ENCODE measurements at places on chromosomes 4 and X.
A peak's percentile ranks its signal among the peaks of the same experiment; 100 is the strongest.

- DNase-seq = peak; percentile 1
Measured at GRCh38 chr4:14379183-14379582, 623.1 kb upstream of the CPEB2 start.

DNA sequence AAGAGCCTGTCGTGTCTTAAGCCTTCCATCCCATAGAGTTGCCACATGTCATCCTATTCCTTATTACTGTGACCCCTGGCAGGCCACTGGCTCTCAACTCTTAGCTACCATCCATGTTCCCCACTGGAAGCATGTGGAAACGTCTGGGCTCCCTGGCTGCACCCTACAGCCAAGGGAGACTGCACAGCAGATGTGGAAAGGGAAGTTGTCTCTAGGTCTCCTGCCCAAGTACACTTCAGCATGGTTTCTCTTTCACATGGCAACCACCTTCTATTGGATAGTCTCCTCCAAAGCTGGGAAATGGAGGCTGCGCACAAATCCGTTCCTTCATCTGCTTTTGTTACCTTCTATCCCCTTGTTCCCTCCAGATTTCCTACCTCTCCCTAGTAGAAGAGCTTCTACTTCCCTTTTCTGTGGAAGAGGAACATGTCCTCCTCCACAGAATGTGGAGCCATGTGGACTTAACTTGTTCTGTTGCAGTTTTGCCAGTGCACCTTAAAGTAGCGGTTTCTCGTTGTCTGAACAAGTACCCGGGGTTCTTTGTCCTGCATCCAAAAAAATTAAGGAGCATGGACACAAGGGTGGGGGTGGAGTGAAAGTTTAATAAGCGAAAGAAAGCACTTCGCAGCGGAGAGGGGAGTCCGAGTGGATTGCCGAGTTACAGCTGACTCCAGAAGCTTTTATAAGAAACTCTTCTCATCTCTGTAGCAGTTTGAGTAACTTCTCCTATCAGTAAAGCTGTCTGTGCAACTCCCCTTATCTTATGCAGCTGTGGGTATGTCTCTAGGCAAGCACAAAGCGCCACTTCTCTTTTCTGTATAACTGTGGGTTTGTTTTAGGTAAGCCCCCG lies 52.5 kb downstream of the HMGB2 start:
- DNase-seq = no peak

- no peak for DNase-seq
Measured at GRCh38 chr4:30256116-30256832, 463.9 kb upstream of the PCDH7 start.

GRCh38 chrX:13893826-13894225 lies 76.9 kb upstream of the GPM6B start:
- no peak for DNase-seq

DNA sequence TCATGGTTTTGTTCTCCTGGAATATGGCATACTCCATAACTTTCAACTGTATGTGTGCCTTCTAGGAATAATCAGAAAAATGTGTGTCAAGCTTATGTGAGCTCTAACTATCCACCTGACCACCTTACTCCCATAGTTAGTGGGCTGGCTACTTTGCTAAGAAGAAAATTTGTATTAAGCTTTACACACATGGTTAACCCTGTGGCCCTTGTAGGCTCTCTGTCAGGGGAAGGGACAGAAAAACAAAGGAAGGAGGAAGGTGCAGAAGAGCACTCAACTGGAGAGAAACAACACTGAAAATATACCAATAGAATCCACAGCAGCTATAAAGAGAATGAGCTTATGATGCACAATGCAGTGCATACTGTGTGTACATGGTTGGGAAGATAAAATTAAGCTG lies 84.6 kb downstream of the PPP3CA start:
- no peak for DNase-seq

DNA sequence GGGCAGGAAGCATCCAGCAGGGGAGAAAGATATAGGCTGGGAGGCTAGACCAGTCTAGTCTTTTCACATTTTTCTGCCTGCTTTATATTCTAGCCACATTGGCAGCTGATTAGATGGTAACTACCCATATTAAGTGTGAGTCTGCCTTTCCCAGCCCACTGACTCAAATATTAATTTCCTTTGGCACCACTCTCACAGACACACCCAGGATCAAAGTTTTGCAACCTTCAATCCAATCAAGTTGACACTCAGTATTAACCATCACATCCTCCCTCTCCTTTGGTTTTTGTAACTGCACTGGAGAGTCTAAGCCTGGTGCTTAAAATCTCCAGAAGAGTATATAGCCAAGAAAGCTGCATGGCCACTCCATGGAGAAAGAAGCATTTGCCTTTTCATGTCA lies 560.4 kb downstream of the GRXCR1 start:
- DNase-seq = no peak

- peak; percentile 8 for DNase-seq
Measured at GRCh38 chr4:141132709-141133145, 542 bp downstream of the RNF150 start.

DNA sequence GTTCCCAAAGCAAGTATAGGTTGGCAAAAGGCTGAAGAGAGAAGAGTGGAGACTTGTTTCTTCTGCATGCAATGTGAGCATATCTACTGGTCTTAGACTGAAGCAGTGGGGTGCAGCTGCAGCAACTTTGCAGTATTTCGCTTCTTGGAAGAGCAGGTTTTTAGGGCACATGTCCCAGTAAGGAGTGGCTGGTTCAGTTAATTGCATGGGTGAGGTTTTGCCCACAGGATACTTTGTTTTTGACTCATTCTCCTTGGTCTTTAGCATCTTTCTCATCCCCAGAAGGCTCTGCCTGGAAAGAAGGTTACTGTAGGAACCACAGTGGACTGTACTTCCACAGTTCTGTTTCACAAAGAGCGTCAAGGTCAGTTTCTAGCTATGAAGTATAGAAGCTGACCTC lies 68.0 kb upstream of the NR3C2 start:
- DNase-seq = no peak

- no peak for DNase-seq
Measured at GRCh38 chr4:77074381-77074831, 1.4 kb downstream of the CCNI start.

DNA sequence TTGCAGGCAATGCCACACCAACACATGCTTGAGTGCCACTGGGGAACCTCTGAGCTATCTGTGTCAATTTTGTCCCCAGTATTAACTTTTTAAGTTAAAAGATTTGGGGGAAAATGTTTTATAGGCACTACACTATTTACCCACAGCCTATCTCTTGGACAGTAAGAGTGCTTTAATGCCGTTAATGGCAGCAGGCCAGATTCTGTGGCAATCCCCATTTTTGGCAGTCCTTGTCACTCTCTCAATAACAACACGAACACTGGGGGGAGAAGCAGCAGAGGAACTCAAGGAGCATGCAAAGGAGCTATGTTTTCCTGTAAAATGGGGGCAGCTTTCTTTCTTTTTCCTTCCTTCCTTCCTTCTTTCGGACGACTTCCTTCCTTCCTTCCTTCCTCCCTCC lies 168.6 kb downstream of the NSUN7 start:
- DNase-seq = peak; percentile 91

DNA sequence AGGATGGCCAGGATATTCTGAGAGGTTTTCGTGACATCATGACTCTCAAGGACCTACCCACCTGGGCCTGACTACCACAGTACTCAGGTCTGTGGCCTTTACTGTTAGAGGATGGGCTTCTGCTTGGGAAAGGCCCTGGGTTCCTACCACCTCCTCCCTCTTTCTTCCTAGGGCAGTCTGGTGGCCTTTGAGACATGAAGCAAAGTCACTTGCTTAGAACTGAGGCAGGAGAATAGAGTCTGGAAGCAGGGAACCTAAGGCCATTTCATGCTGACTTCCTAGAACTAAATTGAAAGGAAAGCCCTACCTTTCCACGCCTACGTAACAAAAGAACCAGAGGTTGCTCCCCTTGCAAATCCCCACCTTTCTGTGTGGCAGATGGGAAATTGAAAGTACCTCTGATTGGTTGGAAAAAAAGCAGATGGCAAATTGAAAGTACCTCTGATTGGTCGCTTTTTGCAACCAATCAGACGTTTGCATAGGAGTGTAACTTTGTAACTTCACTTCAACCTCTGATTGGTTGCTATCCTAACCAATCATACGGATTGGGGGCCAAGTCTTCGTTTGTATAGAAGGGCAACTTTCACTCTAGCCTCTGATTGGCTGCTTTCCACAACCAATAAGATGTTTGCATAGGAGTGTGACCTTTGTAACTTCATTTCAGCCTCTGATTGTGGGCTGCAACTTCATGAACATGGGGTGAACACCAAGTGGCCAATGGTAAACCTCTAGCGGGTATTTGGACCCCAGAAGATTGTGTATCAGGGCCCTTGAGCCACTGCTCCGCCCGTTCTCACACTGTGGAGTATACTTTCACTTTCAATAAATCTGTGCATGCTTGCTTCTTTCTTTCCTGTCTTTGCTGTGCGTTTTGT lies 9.9 kb upstream of the AKAP14 start:
- peak; percentile 39 for DNase-seq

GRCh38 chr4:74524985-74525384 lies 80.0 kb downstream of the AREG start:
- DNase-seq = no peak

GRCh38 chr4:87938746-87939145 lies 36.8 kb upstream of the SPP1 start:
- no peak for DNase-seq

GRCh38 chr4:154126276-154126675 lies 337.4 kb upstream of the SFRP2 start:
- DNase-seq = no peak

- no peak for DNase-seq
Measured at GRCh38 chr4:35038845-35039244, 1205.5 kb downstream of the ARAP2 start.

DNA sequence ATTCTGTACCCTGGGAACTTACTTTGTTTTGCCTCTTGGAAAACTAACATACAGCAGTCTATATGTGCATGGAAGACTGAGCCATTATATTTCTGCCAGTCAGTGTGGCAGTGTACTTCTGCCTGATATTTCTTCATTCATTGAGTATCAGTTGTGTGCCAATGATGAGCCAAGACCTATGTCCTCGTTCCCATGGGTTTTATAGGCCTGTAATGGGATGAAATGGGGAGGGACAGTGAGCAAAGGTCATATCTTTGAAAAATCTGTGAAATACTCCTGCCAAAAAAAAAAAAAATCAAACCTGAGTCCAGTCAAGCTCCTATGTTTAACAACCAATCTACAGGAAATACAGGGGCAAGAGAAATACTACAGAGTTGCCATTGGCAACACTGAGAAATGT lies 9.1 kb downstream of the NSD2 start:
- no peak for DNase-seq

- DNase-seq = no peak
Measured at GRCh38 chr4:20311856-20312255, 60.2 kb downstream of the SLIT2 start.

GRCh38 chr4:112075129-112075753 lies 70.0 kb upstream of the FAM241A start:
- DNase-seq = peak; percentile 79

Data from fibroblast of the aortic adventitia (primary cell).